Activated B cell treated with CpG ODN at 0.5 μM for 24 hours (primary cell): ENCODE measurements at places on chromosomes 2 and 18. TPM values are rescaled to one million over a fixed set of nuclear protein-coding genes. Genes with fewer than 3 reads are reported as not detected.

DNA sequence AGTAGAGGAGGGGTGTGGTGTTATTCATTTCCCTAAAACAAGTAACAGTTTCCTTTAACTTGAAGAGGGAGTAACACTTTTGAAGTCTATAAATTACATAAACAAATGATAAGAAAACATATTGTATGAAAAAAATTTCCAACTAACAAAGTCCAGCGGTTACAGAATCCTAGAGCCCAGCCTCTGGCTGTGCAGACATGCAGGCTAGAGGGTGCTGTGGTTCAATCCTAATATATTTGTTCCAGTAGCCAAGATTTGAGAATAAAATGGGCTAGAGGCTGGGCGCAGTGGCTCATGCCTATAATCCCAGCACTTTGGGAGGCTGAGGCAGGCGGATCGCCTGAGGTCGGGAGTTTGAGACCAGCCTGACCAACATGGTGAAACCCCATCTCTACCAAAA, 56.9 kb downstream of the WDR75 start:
- no peak for DNase-seq

DNA sequence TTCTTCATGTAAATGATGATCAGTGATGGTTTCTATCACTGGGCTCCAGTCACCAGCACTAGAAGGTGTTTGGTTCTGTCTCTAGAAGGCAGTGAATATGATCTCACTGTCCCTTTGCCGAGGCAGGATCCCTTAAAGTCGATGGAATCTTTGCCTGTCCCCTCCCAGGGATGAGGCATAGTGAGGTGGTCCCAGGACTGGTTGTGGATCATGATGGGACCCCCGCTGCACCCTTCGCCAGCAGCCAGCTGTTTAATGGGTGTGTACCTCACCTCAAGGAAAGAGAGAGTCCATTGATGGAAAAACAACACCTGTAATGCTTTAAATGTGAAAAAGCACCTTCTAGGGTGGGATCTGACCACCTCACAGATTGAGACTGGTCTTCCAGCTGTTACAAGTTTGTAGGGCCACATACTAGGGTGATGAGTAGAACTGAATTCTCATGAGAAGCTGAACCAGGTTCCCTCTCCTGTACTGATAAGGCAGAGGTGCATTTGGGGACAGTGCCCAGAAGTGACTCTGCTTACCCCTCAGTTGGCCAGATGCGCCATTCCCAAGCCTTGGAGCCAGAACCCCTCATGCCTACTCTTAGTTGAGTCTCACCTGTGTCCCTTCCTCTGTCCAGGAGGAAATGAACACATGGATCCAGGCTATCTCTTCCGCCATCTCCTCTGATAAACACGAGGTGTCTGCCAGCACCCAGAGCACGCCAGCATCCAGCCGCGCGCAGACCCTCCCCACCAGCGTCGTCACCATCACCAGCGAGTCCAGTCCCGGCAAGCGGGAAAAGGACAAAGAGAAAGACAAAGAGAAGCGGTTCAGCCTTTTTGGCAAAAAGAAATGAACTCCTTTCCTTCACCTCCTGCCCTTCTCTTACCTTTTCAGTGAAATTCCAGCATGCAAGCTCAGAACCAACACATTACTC, 55.5 kb upstream of the EML6 start:
- no peak for DNase-seq

DNA sequence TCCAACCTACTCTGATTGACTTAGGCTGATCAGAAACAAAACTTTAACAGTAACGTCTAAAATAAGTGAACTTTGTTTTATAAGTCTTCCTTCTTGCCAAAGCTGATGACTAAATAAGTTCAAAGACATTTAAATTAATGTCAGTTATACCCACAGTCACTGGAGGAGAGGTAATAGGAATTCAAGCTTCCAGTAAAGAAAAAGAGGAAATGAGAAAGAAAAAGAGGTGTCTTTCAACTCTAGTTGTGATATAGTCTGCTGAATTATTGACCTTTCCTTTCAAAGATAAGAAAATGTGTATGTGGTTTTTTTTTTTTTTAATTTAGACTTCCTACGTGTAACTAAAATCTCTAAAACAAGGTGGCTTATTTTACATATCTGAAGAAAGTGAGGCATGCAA, 191.5 kb downstream of the SLC8A1 start:
- DNase-seq: no peak

The PLCL1 gene
- 0.04 TPM in 1 of 2 replicates, not detected in the other for total RNA-seq

The POTEC gene
- total RNA-seq: not detected in 2 replicates

The PAIP2B gene
- 3.7 and 4.0 TPM in 2 replicates for total RNA-seq

DNA sequence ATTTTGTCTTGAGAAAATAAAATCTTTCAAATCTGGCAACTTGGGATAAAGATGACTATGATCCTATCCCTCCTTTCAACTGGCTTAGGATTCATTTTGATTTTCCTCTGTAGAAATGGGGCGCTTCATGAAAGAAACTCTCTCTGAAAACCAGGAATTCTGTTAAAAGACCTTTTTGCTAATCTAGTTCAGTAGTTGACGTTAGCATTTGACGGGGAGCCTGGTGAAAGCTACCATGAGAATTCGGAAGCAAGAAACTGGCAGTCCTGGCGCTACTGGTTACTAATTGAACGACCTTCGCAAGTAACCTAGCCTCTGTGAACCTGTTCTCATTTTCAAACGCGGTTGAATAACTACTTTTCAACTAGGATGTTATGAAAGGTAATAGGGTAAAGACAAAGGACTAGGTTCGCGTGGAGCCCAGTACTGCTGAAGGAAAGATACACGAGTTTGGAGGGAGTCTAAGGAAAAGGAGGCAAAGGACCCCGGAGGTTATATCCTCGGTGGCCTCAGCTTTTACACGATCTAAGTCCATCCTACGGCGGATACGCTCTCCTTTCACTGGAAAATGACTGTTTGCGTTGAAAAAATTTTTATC, 604 bp upstream of the STK11IP start:
- DNase-seq: no peak

- DNase-seq: no peak
These were observed 137.9 kb downstream of the RDH14 start for GRCh38 chr2:18422432-18423165.

- no peak for DNase-seq
These were observed 715 bp upstream of the CFAP36 start for GRCh38 chr2:55518841-55519165.

- DNase-seq: no peak
These were observed 40.0 kb downstream of the LBH start for GRCh38 chr2:30271301-30271700.

The SPDYA gene
- total RNA-seq: 1.6 and 2.1 TPM in 2 replicates

GRCh38 chr18:8750954-8751415, 45.6 kb downstream of the MTCL1 start:
- DNase-seq: no peak

GRCh38 chr18:79478484-79479115, 82.9 kb downstream of the NFATC1 start:
- DNase-seq: no peak

The LINC00305 gene
- not detected in 2 replicates for total RNA-seq

The SATB2 gene
- 0.34 and 0.67 TPM in 2 replicates for total RNA-seq

The FBXO48 gene
- total RNA-seq: 1.8 and 2.6 TPM in 2 replicates

The TRIM43 gene
- not detected in 2 replicates for total RNA-seq

The LRRTM1 gene
- total RNA-seq: not detected in 2 replicates

GRCh38 chr2:105969552-105969951, 224.5 kb downstream of the UXS1 start:
- no peak for DNase-seq
